ENCODE measurements at places on chromosomes 3 and 15.
A peak's percentile ranks its signal among the peaks of the same experiment; 100 is the strongest.

DNA sequence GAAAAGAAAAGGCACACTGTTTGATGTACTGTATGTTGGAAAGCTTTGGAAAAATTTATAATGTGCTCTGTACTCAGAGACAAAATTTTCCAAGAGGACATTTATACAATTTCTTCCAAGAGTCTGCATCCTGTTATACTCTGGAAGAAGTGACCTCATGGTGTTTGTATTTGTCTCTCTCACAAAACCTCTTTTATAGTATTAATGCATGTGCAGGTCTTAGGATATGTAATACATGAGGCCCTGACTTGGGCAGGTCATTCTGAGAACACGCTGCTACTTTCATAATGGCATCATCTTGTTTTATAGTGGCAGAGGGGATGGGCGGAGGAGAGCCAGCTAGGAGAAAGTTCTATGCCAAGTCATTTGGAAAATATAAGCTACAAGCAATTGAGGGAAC lies 72.0 kb upstream of the P3H2 start:
- DNase-seq: peak; percentile 15

- DNase-seq: no peak
These were observed 108.7 kb upstream of the TSPAN3 start for GRCh38 chr15:77179541-77179998.

DNA sequence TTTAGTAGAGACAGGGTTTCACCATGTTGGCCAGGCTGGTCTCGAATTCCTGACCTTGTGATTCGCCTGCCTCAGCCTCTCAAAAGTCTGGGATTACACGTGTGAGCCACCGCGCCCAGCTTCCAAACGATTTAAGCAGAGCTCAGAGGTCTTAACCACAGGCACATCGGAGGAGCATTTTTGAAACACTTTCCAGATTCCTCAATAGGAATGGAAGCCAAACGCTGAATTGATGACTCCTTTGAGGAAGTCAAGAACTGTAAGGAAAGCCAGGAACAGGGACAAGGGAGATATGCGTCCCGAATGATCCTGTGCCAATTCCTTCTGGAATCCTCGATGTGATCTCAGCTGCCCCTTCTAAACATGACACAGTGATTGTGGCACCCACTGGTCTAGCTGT lies 40.0 kb downstream of the TRH start:
- peak; percentile 83 for DNase-seq

GRCh38 chr3:134282659-134283047 lies 32.0 kb upstream of the RYK start:
- DNase-seq: no peak

DNA sequence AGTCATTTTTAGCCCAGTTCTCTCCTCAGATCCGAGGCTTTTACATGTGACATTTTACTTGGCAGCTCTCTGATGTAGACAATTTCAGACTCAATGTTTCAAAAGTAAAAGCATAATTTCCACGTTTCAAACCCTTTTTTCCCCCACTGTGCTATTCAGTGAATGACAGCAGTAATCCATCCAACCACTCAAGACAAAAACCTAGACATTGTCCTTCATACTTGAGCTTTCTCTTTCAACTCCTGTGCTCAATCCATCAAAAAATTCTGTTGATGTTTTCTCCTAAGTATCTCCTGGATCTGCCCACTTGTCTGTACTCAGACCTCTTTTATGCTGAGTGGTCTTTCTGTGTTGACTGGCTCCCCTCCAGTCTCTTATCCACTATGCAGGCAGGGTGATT lies 214.7 kb downstream of the CHL1 start:
- no peak for DNase-seq

DNA sequence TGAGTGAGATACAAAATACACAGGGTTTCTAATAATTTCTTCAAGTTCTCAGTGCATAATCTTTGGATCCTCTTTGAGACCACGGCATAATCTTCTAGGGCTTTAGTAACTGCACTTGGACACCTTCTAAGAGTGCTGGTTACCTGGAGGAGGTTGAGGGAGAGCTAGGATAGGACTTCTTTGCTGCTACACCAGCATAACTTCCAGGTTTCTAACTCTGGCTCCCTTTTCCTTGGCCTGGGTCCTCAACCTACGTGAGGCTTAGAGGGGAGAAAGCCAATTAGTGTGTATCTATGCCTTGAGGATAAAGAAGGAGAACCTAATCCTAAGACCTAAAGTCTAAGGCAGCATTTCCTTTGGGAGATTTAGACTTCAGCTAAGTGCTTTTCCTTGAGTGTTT lies 184.8 kb downstream of the LSAMP start:
- DNase-seq: no peak

GRCh38 chr15:43521419-43521818 lies 4.0 kb downstream of the MAP1A start:
- DNase-seq: no peak
